ENCODE measurements at places on chromosomes 7 and 10.

GRCh38 chr10:107545717-107546116 lies 381.2 kb upstream of the SORCS1 start:
- no peak for DNase-seq

- DNase-seq, result no peak
Measured at GRCh38 chr7:4690953-4691856, 9.1 kb downstream of the FOXK1 start.

- DNase-seq, result no peak
Measured at GRCh38 chr10:61798713-61799112, 102.8 kb upstream of the ARID5B start.

DNA sequence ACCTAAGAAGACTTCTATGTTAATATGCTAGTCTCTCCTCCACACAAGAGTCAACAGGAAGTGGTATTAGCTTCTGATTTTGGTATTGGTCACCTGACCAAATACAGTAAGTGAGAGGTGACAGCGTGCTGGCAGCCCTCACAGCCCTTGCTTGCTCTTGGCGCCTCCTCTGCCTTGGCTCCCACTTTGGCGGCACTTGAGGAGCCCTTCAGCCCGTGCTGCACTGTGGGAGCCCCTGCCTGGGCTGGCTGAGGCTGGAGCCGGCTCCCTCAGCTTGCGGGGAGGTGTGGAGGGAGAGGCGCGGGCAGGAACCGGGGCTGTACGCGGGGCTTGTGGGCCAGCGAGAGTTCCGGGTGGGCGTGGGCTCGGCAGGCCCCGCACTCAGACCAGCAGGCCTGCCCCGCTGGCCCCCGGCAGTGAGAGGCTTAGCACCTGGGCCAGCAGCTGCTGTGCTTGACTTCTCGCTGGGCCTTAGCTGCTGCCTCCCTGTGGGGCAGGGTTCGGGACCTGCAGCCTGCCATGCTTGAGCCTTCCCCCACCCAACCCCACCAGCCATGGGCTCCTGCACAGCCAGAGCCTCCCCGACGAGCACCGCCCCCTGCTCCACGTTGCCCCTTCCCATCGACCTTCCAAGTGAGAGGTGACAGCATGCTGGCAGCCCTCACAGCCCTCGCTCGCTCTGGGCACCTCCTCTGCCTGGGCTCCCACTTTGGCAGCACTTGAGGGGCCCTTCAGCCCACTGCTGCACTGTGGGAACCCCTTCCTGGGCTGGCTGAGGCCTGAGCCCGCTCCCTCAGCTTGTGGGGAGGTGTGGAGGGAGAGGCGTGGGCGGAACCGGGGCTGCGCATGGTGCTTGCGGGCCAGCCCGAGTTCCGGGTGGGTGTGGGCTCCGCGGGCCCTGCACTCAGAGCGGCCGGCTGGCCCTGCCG lies 4.2 kb upstream of the ACSL5 start:
- DNase-seq, result no peak
